AML-193 (cell line): ENCODE measurements at places on chromosomes 4 and X.

GRCh38 chrX:148647651-148648050, 147.2 kb downstream of the AFF2 start:
- DNase-seq, result peak; percentile 72

- no peak for DNase-seq
Observed at GRCh38 chr4:91567594-91567993, 736.2 kb upstream of the GRID2 start.

- no peak for DNase-seq
Observed at GRCh38 chr4:32847461-32847860, 2127.3 kb downstream of the PCDH7 start.

DNA sequence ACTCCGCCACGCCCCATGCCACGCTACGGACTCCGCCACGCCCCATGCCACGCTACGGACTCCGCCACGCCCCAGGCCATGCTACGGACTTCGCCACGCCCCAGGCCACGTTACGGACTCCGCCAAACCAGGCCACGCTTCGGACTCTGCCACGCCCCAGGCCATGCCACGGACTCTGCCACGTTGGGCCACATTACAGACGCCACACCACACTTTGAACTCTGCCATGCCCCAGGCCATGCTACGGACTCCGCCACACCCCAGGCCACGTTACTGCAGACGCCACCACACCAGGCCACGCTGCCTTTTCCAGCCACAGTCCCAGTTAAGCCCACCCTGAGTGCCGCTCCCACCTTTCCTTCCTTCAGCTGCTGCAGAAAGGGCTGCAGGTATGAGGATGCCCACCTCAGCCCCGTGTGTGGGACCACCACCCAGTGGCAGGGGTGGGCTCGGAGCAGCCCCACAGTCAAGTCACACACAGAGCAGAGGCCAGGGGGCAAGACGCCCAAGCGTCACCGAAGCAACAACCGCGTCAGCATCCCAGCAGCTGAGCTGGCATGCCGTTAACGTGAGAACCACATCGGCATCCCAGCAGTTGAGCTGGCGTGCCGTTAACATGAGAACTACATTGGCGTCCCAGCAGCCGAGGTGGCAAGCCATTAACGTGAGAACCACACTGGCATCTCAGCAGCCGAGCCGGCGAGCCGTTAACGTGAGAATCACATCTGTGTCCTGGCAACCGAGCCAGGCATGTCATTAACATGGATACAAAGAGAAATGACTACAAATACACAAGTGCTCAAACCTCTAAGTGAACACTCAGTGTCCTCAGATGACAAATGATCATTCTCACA, 26.4 kb downstream of the GAK start:
- no peak for DNase-seq

- DNase-seq, result no peak
Observed at GRCh38 chr4:2604614-2605013, 68.2 kb downstream of the FAM193A start.

GRCh38 chr4:159358226-159358625, 255.3 kb downstream of the RAPGEF2 start:
- DNase-seq, result no peak

- no peak for DNase-seq
Observed at GRCh38 chrX:13803116-13803515, 13.8 kb downstream of the GPM6B start.

DNA sequence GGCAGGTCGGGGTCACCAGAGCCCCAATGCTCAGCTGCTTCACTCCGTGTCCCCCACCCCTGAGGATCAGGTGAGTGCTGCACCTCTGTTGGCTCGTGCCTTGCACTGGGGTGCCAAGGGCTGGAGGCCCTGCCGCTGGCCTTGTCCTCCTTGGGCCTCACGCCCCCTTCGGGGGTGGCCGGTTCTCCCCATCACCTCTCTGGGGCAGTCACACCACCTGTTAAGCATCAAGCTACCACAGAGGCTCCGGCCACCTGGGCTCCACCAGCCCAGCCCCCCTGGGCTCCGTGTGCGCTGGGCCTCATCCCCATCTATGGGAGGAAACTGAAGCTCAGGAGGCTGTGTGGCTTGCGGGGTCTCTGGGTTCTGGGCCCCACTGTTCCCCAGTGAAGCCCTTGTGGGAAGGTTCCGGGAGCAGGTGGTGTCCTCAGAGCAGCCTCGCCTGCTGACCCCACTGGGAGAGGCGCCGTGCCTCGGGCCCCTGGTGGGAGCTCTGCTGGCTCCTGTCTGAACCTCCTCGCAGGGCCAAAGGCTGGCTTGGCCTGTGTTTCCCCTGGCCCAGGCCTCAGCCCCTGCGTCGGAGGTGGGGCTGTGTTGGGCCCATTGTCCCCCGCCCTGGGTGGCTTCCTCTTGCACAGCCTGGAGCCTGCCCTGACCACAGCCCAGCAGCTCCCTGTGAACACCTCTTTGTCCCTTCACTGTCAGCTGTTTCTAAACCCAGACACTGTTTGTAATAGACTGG, 30.8 kb downstream of the DOK7 start:
- no peak for DNase-seq

GRCh38 chrX:22538580-22538979, 265.9 kb downstream of the CBLL2 start:
- DNase-seq, result no peak

- DNase-seq, result peak; percentile 75
Observed at GRCh38 chr4:107837776-107838618, 13.3 kb downstream of the SGMS2 start.

- no peak for DNase-seq
Observed at GRCh38 chr4:169220854-169221411, 49.8 kb downstream of the SH3RF1 start.

GRCh38 chr4:86586160-86586572, 7.9 kb upstream of the PTPN13 start:
- DNase-seq, result no peak

DNA sequence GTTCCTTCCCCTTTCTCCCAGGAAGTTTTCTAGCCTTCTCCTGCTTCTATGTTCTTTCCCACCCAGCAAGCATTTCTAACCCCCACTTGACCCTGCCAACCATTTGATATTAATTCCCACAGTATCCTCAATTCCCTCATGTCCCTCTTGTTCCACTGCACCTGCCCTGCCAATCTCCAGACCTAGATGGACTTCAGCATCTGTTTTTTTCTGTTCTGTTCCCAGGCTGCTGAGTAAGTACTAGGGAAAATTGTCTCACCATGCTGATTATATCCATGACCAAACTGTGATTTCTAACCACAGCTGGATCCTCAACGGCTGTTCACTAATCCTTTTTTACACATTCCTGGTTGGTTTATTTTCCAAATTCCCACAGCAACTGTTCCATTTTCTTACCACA, 37.7 kb downstream of the CLCN5 start:
- DNase-seq, result no peak

DNA sequence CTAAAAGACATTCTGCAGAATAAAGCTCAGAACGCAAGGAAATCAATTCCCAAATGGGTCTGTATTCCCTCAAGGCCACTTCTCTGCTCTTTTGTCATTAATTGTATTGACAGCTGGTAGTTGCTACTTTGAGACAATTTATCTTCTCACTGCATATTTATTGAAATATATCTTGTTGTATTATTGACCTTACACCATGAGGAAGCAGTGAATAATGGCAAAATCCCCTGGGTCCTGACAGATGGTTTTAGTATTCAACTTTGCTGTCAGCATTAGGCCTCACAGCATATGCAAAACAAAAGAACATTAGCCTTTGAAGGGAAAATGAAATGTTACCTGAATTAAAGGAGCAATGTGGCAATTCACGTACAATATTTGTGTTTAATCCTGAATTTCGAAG, 406.1 kb upstream of the TRAM1L1 start:
- DNase-seq, result no peak

DNA sequence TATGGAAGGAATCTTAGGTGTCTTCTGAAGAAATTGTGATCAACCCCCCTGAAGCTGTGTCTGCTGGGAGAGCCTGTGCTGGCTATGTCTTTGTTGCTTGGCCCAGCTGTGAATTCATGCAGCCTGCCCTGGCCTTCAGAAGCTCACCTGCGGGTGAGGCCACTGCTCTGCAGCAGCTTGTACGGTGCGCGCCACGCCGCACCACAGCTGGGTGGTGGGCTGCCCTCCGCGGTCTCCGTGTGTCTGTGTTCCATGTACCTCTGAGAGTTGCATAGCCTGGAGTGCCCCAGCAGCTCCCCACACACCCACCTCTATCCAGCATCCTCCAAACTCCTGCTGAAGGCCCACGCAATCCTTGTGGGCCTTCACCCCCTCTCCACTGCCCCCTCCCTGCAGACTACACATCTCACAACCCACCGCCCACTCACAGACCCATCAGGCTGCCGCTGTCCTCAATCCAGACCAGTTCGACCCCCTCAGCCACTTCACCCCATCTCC, 65.6 kb downstream of the ENPP6 start:
- DNase-seq, result no peak

DNA sequence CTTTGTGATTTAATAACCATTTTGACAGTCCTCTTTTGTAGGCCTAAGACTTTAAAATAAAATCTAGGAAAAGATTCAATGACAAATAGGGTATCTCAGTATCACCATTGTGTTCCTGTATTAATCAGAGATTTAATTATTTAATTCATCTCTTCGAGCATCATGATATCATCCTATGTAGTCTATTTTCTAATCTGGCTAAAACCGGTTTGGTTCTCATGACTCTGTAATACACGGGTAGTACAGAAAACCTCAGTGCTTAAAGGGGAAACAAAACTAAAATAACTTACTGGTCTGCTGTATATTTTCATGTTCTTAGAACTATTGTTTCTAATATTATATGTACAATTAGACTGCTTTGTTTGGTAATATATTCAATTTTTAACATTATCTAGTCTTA, 23.7 kb upstream of the FBXW7 start:
- no peak for DNase-seq

- DNase-seq, result no peak
Observed at GRCh38 chr4:140753329-140753728, 2.9 kb downstream of the TBC1D9 start.

GRCh38 chr4:29560452-29560851, 1159.7 kb upstream of the PCDH7 start:
- DNase-seq, result no peak

GRCh38 chr4:27692158-27692557, 831.5 kb downstream of the STIM2 start:
- peak; percentile 46 for DNase-seq

- no peak for DNase-seq
Observed at GRCh38 chrX:9687899-9688298, 77.7 kb downstream of the GPR143 start.

GRCh38 chr4:73883306-73883705, 14.1 kb downstream of the CXCL1 start:
- no peak for DNase-seq

- DNase-seq, result peak; percentile 2
Observed at GRCh38 chr4:154506253-154506652, 14.7 kb upstream of the DCHS2 start.

GRCh38 chr4:105025263-105026017, 121.2 kb upstream of the TET2 start:
- no peak for DNase-seq

- DNase-seq, result peak; percentile 32
Observed at GRCh38 chrX:132088864-132089263, 39.0 kb downstream of the FRMD7 start.

- DNase-seq, result no peak
Observed at GRCh38 chr4:71406459-71406963, 67.7 kb downstream of the SLC4A4 start.

- no peak for DNase-seq
Observed at GRCh38 chr4:56680266-56680665, 830 bp downstream of the HOPX start.

DNA sequence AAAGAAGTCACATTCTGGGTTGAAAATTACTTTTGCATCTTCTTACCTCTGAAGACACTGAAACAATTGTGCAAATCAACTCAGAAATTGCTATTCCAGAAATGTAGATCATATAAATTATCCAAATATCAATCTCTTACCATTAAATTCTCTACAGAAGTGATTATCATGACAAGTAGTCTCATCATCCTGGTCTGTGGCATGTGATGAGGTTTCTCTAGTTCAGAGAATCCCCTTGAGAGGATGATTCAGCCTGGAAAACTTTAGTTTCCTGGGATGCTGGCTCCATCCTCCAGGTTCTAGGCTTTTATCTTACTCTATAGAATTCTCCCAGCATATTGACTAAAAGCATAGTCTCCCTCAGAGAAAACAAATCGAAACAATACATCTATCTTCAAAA, 76.2 kb upstream of the S100G start:
- no peak for DNase-seq

DNA sequence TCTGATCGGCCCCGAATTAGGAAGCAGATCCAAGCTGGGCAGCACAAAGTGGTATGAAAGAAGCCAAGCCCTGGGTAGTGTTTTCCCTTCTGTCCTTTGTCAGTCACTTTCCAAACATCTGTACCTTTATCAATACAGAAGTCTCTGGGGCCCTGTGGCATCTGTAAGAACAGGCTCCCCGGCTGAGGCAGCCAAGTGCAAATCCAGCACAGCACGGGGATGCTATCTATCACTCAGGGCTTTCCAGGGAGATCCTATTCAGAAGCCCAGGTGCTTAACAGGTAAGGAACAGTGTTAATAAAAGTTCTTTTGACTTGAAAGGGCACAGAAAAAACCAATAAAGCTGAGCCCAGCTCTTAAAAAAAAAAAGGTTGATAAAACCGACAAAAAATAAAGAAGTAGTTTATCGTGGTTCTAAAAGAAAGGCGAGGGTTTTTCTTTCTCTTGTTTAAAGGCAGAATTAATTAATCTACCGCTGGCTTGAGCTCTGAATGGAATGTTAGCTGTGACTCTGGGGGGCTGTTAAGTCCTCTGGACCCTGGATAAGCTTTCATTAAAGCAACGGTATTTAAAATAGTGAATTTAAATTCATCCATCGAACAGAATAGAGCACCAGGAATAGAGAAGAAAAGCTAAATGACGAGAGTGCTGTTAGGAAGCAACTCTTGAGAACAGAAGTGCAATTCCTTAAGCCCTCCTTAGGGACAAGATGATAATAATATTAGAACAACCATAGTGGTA, 119.1 kb upstream of the GATB start:
- no peak for DNase-seq

DNA sequence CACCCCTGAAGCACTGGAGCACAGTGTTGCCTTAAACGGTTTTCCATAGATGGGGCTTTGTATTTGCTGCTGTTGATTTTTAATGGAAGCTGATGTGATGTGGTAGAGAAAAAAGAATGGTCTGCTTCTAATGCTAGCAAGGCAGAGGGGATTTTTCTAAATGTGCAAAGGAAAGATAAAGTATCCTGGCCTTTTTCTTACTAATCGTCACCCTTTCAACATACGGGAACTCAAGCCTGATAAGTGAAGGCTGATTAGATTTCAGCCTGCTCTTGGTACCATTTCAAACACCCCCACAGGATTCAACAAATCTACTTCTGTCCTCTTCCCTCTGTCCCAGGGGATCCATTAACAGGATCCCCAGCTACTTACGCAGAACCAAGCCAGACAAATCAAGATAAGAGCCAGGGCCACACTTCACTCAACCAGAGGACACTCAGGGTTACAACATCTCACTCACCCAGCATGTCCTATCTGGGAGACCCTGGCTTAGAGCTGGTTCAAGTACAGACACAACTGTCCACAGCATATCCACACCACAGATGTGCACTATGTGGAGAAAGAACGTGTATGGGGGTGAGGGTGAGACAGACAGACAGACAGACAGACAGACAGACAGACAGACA, 180.0 kb downstream of the SH3KBP1 start:
- no peak for DNase-seq

- no peak for DNase-seq
Observed at GRCh38 chr4:8703401-8703696, 110.8 kb downstream of the CPZ start.
